NCI-H1930 (cell line): ENCODE measurements at places on chromosomes 16 and 17.

GRCh38 chr17:43644081-43644480 is 17.6 kb downstream of the MEOX1 start:
- no peak for DNase-seq

GRCh38 chr17:2594722-2595599 is 1.5 kb downstream of the PAFAH1B1 start:
- no peak for DNase-seq

- peak; percentile 16 for DNase-seq
Measured at GRCh38 chr17:33674685-33675084, 381.6 kb upstream of the ASIC2 start.

DNA sequence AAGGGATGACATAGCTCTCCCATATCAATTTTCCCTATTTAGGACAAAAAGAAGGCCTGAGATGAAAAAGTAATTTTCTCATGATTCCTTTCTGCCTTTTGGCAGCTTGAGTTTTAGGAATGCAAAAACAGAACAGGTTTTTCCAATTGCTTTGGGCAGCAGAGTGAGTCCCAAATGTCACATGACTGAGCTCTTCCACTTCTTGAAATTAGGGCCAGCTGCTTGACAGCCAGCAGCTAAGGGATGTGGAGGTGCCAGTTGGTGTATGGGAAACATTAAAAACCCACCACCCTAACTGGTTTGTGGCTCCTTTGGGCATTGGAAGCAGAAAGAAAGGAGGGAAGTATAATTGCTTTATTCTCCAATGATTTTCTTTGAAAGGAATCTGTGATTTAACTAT is 133.8 kb upstream of the FAM20A start:
- DNase-seq = no peak

- no peak for DNase-seq
Measured at GRCh38 chr17:41615454-41615853, 2.9 kb upstream of the KRT16 start.

GRCh38 chr17:32931686-32932085 is 3.7 kb downstream of the TMEM98 start:
- DNase-seq = no peak

DNA sequence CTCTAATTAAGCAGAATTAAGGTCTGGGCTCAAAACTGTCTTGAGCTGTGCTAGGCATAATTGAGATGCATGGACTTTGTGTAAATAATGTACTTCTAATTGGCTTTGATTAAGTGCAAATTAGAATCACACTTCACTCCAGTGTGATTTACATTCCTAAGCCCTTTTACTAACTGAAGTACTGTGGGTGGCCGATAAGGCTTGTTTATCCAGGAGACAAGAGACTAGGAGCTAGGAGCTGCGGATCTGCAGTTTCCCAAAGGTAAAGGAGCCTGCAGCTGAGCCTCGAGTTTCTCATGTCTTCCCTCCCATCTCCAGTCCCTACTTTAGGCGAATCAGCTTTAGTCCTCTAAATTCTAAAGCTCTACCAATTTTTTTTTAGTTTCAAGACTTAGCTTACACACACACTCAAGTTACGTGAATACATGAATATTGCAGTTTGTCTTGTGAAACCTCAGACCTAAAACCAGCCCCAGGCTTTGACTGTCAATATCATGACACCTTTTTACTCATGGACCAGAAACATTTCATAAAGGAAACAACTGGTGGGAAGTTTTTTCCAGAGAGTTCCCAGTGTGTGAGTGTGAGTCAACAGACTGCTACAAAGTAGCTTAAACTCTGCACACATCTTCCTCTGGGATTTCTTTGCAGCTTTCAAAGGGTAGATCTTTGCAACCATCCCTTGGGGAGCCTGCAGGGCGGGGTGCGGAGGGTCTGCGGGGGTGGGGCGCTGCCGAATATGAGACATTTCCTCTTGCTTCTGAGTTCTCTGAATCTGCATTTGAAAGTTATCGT is 113.9 kb upstream of the TBX2 start:
- no peak for DNase-seq

DNA sequence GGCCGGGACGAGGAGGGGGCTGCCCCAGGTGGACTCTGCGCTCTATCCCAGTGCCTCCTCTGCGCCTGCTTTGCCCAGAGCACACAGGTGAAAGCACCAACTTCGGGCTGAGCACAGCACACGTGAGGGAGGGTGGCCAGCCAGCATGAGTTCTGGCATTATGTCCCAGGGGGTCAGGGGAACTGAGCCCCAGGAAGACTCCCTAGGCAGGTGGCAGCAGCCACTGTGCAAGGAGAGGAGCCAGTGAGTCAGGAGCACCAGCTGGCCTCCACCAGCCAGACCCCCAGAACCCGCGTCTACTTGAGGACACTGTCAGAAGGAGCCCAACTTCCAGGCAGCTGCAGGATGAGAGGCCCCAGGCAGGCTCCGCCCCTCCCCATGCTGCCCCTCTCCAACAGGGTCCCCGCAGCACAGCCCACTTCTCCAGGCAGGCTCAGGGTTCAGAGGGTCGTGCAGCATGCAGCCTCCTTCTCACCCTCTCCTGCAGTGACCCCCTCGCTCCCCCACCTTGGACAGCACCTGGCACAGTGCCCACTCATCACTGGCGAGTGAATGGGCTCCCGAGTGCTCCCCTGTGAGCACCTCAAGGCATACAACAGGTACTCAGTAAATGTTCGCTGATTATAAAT is 44.2 kb upstream of the RASD1 start:
- DNase-seq = no peak

DNA sequence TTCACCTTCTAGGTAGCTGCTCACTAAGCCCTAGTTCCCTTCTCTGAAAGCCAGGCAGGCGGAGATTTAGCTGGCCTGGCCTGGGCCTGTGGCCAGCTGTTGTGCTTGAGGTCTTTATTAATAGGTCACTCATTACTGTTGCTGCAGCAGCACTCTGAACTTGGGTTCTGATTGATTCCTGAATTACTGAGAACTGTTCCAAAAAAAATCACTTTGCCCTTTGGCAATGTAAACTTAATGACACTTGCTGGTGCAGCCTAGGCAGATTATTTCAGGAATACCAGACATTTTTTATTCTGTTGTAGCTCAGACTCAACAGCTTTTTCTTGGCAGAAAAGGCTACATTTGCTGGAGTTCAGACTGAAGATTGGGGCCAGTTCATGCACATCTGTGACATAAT is 2.7 kb downstream of the TOM1L1 start:
- no peak for DNase-seq

GRCh38 chr16:19282101-19282500 is 3.4 kb upstream of the CLEC19A start:
- no peak for DNase-seq

- DNase-seq = no peak
Measured at GRCh38 chr16:54135361-54136275, 151.0 kb downstream of the IRX3 start.

- no peak for DNase-seq
Measured at GRCh38 chr17:75087182-75087557, 584 bp upstream of the SLC16A5 start.

GRCh38 chr16:1363501-1364041 is 11.8 kb downstream of the GNPTG start:
- peak; percentile 39 for DNase-seq

GRCh38 chr17:61247439-61247838 is 152.2 kb upstream of the TBX2 start:
- DNase-seq = no peak

DNA sequence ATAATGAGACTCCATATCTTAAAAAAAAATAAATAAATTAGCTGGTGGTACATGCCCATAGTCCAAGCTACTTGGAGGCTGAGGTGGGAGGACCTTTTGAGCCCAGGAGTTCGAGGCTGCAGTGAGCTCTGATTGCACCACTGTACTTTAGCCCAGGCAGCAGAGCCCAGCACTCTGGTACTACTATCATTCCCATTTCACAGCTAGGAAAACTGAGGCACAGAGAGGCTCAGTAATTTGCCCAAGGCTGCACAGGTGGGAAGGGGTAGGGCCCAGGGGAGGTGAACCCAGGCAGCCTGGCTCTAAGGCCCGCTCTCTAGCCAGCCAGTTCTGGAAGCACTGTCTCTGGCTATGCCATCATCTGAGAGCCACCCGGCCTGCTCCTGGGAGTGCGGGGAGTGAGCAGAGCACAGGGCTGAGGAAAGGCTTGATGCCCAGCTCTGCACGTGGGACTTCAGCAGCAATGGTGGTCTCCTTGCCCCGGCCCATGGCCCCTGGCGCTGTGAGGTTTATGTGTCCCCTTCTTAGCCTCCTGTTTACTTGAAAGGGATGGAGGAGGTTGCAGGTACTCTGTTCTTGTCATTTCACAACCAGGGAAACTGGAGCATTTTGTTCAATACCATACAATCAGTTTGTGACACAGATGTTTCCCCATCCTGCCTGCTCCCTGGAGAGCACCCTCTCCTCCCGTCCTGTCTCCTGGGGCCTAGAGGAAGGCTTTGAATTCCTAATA is 222.3 kb downstream of the KATNIP start:
- no peak for DNase-seq

DNA sequence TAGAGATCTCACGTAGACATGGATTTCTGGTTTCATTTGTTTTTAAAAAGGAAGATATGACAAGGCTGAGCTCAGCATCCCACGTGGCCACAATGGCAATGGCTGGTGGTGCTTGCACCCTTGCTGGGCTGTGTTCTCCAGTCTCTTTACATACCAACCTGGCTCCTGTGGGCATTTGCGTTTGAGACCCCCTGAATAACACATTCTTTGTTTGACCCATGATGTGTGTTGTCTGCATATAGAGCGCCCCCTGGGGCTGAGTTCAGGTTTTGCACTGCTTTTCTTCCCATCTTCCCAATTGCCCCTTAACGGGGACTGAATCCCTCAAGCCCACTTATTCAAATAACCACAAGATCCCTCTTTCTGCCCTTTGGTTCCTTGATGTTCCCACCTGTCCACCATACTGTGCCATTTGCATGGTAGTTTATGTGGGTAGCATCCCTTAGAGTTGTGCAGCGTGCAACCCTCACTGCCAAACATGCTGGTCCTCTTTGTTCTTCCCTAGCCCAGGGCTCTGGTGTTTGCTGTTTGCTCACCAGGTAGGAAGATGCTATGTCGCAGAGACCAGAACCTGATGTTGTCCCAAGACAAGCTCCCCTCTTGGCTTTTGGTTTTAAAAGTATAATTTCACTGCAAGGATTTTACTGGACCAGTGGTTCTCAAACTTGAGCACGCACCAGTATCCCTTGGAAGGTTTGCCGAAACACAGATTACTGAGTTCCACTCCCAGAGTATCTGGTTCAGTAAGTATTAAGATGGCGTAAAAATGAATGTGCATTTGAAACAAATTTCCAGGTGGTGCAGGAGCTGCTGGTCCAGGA is 38.5 kb upstream of the NKD1 start:
- DNase-seq = no peak

DNA sequence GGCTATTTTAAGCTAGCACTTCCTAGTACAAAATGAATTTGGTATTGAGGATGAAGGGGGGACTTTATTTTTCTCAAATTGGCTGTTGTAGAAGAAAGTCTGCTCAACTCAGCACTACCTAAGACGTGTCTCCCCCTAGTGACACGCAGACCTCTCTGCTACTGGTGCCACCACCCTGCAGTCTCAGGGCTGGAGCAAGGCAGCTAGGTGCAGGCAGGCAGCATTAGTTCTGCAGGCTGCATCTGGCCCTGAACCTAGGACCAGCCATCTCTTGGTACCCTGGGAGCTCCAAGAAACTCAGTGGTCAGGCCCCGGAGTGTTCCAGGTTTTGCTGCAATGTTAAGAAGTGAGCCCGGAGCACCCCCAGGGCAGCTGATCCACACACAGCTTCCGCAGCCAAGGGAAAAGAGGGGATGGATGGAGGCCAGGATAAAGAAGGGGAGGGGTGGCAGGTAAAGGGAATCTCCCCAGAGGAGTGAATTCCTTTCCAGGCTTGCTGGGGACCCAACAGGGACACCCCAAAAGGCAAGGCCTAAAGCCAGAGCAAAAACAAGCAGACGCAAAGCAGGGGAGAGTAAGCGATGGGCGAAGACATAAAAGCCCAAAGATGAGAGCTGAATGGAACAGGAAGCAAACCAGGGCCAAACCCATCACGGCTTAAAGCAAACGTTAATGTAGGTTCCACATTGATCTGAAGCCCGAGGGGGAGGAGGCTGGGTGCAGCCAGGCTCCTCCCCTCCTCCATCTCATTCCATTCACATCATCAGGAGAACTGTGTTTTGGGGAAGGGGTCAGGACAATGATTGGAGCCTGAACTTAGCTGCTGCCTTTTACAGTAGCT is 200.5 kb downstream of the ZFHX3 start:
- DNase-seq = no peak

GRCh38 chr17:4840893-4841242 is 7.7 kb downstream of the MINK1 start:
- no peak for DNase-seq

DNA sequence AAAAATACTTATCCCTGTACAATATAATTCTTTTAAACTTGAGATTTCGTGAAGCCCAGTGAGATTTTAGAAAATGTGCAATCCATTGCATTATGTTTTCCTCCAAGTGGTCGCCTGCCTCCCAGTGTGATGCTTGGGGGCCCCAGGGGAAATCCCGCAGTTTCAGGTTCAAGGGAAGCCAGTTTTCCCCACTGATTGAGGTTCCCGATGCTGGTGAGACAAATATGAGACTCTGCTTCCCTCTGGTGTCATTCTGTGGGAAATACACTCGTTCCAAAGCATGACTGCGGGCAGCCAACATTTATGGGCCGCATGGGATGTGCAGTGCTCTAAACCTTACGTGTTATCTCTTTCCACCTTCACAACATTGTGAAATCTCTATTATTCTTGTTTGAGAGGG is 200.8 kb downstream of the PRKCB start:
- peak; percentile 49 for DNase-seq

DNA sequence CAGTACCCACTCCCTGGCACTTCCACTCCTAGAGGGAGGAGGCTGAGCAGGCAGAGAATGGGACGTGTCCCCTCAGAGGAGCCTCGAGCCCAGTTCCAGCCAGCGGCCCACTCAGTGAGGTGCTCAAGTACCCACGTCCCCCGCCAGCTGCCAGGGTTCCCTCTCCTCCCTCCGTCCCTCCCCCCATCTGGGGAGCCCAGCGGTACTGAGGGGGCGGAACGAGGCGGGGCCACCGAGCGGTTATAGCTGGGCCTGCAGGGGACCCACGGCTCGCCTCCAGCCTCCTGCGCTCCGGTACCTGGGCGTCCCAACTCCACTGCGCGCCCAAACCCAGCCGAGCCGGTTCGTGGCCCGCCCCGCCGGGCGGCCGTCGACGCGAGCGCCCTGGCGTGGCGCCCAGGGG is at the start of gene NPW:
TSS of gene NPW (plus strand) at position 268 of the 403 bp plus-strand sequence.
- no peak for DNase-seq

- DNase-seq = no peak
Measured at GRCh38 chr16:70743791-70744190, 57.2 kb downstream of the VAC14 start.

DNA sequence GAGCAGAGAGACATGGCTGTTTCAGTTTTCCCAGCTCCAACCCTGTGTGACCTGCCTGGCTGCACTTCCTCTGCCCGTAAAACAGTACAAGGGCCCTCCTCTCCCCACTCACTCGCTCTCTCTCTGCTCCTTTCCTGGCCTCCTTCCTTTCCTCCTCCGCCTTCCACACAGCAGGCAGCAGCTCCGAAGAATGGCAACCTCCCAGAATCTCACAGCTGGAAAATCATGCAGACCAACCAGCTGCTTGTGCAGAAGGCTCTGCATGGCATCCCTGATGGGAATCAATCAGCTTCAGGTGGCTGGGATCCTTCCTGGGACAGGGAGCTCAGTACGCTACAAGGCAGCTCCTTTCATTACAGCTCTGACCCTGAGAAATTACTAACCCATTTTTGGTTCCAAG is 27.4 kb downstream of the TMEM132E start:
- no peak for DNase-seq

GRCh38 chr17:47694581-47695428 is 844 bp downstream of the TBKBP1 start:
- DNase-seq = no peak
